ENCODE measurements at places on chromosomes 2 and 18. TPM values are rescaled to one million over a fixed set of nuclear protein-coding genes. Genes with fewer than 3 reads are reported as not detected.

The KIAA2012 gene
- not detected for total RNA-seq

The TEKT4 gene
- not detected for total RNA-seq

The IFT172 gene
- 27.8 TPM for total RNA-seq

The RAPGEF4 gene
- total RNA-seq: 3.6 TPM

The CNTNAP5 gene
- 0.22 TPM for total RNA-seq

The ST6GAL2 gene
- total RNA-seq: not detected

Measured in tibial nerve (tissue), 4 donors.